ENCODE measurements at places on chromosomes 1 and 21. TPM values are rescaled to one million over a fixed set of nuclear protein-coding genes. Genes with fewer than 3 reads are reported as not detected.

- H3K27me3 ChIP-seq, result no peaks in the 10 kb centered on the region
- no peak overlapping the region for H3K4me3 ChIP-seq
- peaks cover 3% of the 10 kb centered on the region for H3K36me3 ChIP-seq
- H3K4me1 ChIP-seq, result no peaks in the 10 kb centered on the region
- no peak for DNase-seq
- H3K27ac ChIP-seq, result no peak overlapping the region
Observed at GRCh38 chr1:178916448-178917174, 45.7 kb upstream of the ANGPTL1 start.

DNA sequence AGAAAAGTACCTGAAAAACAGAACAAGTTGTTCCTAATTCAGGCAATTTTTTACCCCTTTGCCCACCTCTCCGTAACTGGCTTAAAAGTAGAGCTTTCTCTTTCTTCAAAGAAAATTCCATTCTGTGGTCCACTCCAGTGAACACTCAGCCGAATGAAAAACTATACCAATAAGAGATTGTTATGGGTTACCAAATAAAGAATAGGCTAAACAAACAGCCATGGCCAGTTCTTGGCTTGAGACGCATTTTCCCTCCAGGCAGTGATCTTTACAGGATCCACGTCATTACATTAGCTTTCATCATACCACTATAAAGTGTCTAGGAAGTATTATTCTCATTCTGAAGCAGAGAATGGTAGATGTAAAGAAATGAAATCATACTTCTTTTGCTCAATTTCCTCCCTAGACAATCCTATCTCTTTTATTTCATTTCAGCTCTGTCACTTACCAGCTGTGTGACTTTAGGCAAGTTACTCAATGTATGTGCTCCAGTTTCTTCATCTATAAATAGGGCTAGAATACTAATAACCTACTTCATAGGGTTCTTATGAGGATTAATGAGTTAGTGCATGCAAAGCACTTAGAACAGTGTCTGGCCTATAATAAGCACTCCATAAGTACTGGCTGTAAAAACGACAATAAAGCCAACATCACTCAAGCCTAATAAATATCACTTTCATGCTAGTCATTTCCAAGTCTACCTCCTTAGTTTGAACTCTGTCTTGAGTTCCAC is 26.5 kb upstream of the TRIM45 start:
- no peak overlapping the region for H3K27ac ChIP-seq
- H3K4me1 ChIP-seq, result peaks cover 11% of the 10 kb centered on the region
- DNase-seq, result no peak
- peaks cover 2% of the 10 kb centered on the region for H3K27me3 ChIP-seq
- H3K36me3 ChIP-seq, result no peaks in the 10 kb centered on the region

GRCh38 chr1:245682638-245683628 is 528.1 kb downstream of the KIF26B start:
- peaks cover 16% of the 10 kb centered on the region for H3K4me1 ChIP-seq
- no peaks in the 10 kb centered on the region for H3K27me3 ChIP-seq
- no peaks in the 10 kb centered on the region for H3K36me3 ChIP-seq
- H3K4me3 ChIP-seq, result no peak overlapping the region
- H3K27ac ChIP-seq, result no peak overlapping the region

DNA sequence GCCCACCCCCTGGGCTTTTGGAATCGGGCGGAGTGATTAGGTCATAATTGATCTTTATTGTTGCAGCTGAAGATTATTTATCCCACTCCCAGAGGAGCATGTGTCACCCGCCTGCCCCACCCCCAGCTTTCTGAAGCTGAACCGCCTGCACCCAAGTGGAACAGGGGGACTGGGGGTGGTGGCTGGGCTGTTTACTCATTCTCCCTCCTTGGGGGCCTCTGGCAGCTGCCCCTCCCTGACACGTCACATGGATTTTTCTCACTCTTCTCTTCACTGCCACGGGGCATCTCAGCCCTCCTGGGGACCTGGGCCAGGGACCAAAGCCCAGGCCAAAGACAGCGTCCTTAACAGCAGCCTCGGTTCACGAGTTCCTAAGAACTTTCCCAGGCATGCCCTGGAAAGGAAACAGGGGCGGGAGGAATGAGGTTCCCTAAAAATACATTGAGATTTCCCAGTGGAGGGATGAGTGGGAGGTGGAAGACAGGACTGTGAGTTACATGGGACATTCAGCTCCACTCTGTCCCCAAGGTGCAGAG is 31.6 kb upstream of the SOX13 start:
- no peaks in the 10 kb centered on the region for H3K36me3 ChIP-seq
- H3K27me3 ChIP-seq, result peaks cover 9% of the 10 kb centered on the region

- H3K27ac ChIP-seq, result no peak overlapping the region
- H3K27me3 ChIP-seq, result peaks cover 4% of the 10 kb centered on the region
- peaks cover 10% of the 10 kb centered on the region for H3K4me1 ChIP-seq
- DNase-seq, result no peak
- no peak overlapping the region for H3K4me3 ChIP-seq
- H3K36me3 ChIP-seq, result no peaks in the 10 kb centered on the region
Observed at GRCh38 chr1:23111600-23112535, 56.8 kb downstream of the LUZP1 start.

C1orf185 gene
- total RNA-seq, result not detected

SMIM12 gene
- total RNA-seq, result 59.9 TPM

GRCh38 chr1:16116002-16116401 is 39.9 kb downstream of the EPHA2 start:
- no peak overlapping the region for H3K4me3 ChIP-seq
- peak; percentile 70 for DNase-seq

DNA sequence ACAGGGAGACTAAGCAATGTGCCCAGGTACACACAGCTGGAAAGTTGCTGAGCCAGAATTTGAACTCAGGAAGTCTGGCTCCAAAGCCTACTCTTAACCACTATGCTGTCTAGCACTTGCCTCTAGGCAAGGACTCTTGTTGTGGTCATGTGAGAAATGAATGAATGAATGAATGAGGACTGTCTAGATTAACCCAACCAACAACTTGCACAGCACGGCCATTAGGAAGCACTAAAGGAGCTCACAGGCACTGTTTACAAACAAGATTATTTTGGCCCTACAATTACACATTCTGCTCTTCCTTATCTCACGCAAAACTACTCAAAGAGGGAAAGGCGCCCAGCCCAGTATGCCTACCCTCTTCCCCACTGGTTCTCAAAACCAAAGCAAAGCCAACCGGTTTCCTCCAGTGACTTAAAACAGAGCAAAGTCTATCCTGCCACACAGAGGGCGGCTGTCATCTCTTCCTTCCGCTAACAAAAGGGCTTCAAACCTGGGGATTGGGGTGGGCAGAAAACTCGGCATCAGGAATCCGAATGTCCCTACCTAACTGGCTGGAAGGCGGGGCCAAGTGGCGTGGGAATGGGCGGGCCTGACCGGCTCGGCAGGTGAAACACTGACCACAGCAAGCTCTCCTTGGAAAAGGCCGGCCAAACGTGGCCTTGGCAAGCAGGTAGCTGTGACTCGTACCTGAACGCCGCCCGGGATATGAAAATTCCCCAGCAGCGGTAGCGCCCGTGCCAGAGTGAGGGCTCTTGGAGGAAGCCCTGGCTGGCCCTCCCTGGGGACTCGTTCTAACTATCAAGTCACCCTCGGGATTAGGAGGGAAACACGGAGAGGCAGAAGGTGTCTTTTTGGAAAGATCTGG is 948 bp downstream of the STK40 start:
- H3K36me3 ChIP-seq, result no peaks in the 10 kb centered on the region
- peak; percentile 52 for DNase-seq
- H3K27ac ChIP-seq, result peak overlapping the region; percentile 85
- H3K27me3 ChIP-seq, result peaks cover 24% of the 10 kb centered on the region
- H3K4me3 ChIP-seq, result peak overlapping the region; percentile 97

PDZK1IP1 gene
- not detected for total RNA-seq

CD1B gene
- total RNA-seq, result not detected

OXCT2 gene
- total RNA-seq, result 0.37 TPM

GRCh38 chr1:18874036-18874435 is 14.6 kb upstream of the TAS1R2 start:
- DNase-seq, result no peak
- peaks cover 5% of the 10 kb centered on the region for H3K27me3 ChIP-seq
- H3K27ac ChIP-seq, result no peak overlapping the region
- no peak overlapping the region for H3K4me3 ChIP-seq
- no peaks in the 10 kb centered on the region for H3K4me1 ChIP-seq

DNA sequence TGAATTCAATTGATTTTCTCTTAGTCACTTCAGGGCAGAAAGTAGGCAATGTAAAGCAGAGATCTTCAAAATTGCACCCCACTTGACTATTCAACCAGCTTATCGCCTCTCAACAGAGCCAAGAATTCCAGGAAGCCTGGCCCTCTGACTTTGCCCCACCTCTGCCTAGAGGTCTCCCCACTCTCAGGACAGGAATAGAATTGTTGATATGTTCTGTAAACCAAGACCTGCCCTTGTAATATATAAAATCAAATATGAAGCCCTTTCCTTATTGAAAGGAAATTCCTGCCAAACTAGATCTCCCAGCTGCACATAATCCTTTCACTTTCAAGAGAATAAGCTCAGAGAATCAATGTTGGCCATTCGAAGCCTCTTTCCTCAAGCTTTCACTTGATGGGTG is 116.1 kb upstream of the DPT start:
- H3K36me3 ChIP-seq, result no peaks in the 10 kb centered on the region
- H3K4me1 ChIP-seq, result peaks cover 6% of the 10 kb centered on the region
- no peak overlapping the region for H3K27ac ChIP-seq
- no peaks in the 10 kb centered on the region for H3K27me3 ChIP-seq

- H3K36me3 ChIP-seq, result peaks cover 2% of the 10 kb centered on the region
- no peaks in the 10 kb centered on the region for H3K4me1 ChIP-seq
- peaks cover under 1% of the 10 kb centered on the region for H3K27me3 ChIP-seq
- no peak overlapping the region for H3K4me3 ChIP-seq
- no peak for DNase-seq
Observed at GRCh38 chr1:59013276-59013927, 229.6 kb upstream of the JUN start.

- H3K27ac ChIP-seq, result no peak overlapping the region
- no peak overlapping the region for H3K4me3 ChIP-seq
- DNase-seq, result no peak
- no peaks in the 10 kb centered on the region for H3K4me1 ChIP-seq
- no peaks in the 10 kb centered on the region for H3K36me3 ChIP-seq
Observed at GRCh38 chr21:43211760-43212115, 42.9 kb downstream of the CRYAA start.

FAM163A gene
- total RNA-seq, result not detected

- H3K27ac ChIP-seq, result peak overlapping the region; percentile 94
- no peak for DNase-seq
- H3K4me1 ChIP-seq, result peaks cover 36% of the 10 kb centered on the region
- peaks cover 9% of the 10 kb centered on the region for H3K27me3 ChIP-seq
- H3K36me3 ChIP-seq, result peaks cover 4% of the 10 kb centered on the region
- H3K4me3 ChIP-seq, result peak overlapping the region; percentile 95
Observed at GRCh38 chr21:37912616-37913015, 3.6 kb downstream of the KCNJ6 start.

GRCh38 chr1:32350785-32351398 is 11.4 kb downstream of the FAM229A start:
- peak overlapping the region; percentile 90 for H3K27ac ChIP-seq
- H3K4me3 ChIP-seq, result peak overlapping the region; percentile 86
- H3K4me1 ChIP-seq, result peaks cover 36% of the 10 kb centered on the region
- peak; percentile 90 for DNase-seq
- peaks cover 23% of the 10 kb centered on the region for H3K27me3 ChIP-seq

DNA sequence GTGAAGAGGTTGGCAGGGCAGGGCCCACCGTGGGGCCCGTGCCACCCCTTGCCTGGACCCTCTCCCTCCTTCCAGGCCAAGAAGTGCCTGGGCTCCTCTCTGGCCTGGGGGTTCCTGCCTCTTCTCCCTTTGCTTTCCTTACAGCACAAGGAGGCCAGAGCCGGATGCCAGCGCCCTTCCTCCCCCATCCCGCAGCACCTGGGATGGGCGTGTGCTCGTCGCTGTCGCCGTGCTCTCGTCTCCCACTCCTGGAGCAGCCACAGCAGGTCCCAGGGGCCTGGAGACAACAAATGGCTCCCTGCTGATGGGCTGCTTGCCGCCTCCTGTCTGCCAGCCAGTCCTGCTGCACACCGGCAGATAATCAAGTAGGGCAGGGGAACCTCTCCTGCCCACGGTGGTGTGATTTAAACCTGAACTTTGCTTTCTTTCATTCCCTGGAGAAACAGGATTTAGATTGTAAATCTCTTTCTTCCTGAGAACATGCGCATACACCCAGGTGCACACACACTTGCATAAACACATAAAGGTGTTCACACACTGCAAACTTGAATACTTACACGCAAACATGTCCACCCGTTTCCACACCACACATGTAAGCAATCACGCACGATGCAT is 50.8 kb upstream of the POU3F1 start:
- no peak for DNase-seq
- no peak overlapping the region for H3K4me3 ChIP-seq
- H3K27ac ChIP-seq, result no peak overlapping the region
- H3K4me1 ChIP-seq, result peaks cover 24% of the 10 kb centered on the region

OR2T29 gene
- total RNA-seq, result not detected

ETV3L gene
- not detected for total RNA-seq

GRCh38 chr1:192629612-192630011 is 6.3 kb upstream of the RGS13 start:
- no peaks in the 10 kb centered on the region for H3K36me3 ChIP-seq
- no peaks in the 10 kb centered on the region for H3K27me3 ChIP-seq
- no peak overlapping the region for H3K27ac ChIP-seq
- no peak for DNase-seq
- H3K4me1 ChIP-seq, result peaks cover 7% of the 10 kb centered on the region
